Islet precursor cell (in vitro differentiated cells): ENCODE measurements at places on chromosomes 16 and 17.

DNA sequence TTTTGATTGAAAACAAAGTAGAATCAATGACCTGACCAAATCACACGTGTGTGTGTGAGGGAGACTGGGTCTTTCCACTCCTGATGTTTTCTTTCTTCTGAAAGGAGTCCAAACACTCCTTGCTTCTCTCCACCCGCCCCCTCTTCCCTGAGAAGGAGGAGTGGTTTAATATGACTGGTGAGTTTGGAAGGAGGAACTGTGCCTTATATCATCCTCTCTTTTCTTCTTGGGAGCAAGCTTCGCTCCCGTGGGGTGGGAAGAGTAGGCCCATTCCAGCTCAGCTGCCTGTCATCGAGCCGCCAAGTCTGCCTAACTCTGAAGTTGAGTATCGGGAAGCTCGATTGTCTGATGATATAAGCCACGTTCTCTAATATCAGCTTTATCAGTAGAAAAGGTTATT is 96.5 kb downstream of the YPEL2 start:
- peak; percentile 82 for DNase-seq

DNA sequence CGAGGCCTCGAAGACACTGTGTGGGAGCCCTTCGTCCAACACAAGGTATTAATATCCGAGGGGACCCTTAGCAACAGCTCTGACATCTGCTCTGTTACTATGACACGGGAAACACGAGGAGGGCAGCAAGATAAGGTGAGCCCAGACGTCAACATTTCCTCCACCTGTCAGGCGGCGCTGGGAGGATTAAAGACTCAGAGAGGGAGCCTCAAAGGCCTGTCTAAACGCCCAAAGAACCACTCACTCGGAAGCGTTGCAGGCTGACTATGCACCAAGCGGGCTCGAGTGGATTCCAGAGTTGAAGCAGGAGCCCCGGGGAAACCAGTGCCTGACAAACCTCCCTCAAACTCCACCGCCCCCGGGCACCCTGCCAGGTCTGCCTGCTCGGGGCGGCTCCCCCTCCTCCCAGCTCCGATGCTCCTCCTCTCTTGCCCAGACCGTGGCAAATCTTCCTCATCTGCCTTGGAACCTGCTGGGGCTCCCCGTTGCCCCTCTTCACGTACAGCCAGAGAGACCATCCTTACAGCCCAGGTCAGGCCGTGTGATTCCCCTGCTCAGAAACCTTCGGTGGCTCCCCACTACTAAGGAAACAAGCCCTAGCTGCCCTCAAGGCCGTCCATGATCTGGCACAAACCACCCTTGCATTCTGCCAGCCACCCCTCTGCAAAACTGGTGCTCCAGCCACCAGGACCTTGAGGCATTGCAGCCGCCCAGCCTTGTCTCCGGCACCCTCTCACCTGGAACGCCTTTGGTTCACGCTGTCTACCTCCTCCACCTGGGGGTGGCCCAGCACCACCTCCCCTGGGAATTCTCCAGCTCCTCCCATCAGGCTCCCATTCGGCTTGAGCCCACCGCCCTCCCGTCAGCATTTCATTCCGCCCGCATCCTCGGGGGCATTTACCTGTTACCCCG is 16.2 kb downstream of the RPH3AL start:
- DNase-seq, result peak; percentile 58

DNA sequence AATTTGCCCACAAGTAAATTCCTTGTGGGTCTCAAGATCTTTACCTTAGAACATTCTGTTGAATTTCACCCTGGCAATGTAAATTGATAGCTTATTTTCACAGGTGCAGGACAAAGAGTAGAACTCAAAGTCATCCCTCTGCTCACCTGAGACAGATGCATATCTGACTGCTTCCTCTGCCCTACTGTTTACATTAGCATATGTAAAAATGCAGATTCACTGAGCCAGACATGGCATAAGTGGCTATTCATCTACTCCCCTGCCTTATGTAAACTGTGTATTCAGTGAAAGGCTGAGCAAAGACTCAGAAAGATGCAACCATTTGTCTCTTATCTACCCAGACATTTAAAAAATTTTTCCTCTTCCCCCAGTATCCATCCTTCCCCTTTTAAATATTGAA is 22.3 kb upstream of the MILR1 start:
- DNase-seq, result no peak

GRCh38 chr16:722835-723633 is 2.1 kb downstream of the ANTKMT start:
- no peak for DNase-seq

- DNase-seq, result no peak
Observed at GRCh38 chr16:27254262-27254811, 14.2 kb downstream of the NSMCE1 start.

GRCh38 chr16:88303890-88304819 is 78.6 kb upstream of the ZNF469 start:
- peak; percentile 94 for DNase-seq

GRCh38 chr16:48180868-48181480 is 25.2 kb upstream of the ABCC12 start:
- no peak for DNase-seq

DNA sequence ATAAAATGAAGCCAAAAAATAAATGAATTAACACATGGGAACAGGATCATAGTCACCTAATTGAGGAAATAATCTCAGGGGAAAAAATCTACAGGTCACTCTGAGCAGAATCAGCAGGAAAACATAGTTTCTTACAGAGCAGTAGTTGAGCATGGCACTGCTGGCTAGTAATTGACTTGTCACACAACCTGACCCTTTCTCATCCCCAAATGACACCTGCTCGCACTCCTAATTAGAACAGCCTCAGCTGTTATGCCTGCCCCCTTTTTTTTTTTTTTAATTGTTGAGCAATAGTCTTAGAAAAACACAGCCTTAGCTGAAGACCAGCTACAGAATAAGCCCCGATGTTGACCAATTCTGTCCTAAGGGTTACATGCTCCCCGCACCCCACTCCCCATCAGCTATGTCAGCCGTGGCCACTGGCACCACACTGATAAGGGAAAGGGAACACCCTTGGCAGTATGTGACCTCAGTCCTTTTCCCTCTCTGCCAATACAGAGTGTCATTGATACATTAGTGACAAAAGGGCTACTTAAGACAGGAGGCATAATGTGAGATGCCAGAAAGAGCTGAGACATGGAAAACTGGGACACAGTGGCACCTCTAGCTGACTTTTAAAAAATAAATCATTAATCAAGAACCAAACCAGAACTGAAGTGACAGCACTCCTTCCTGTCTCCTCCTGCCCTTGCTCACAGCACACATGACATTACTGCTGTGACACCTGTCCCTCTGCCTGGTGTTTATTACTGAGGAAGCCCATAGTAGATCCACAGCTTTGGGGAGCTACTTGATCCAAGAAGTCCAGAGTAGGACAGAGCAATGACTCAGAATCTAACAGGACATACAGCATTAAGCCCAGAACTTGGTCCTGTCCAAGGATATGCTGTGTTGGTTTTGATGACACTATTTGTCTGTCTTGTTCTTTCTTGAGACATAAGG is 41.7 kb downstream of the WDR59 start:
- no peak for DNase-seq
